ENCODE measurements at places on chromosomes 1 and 21.
A peak's percentile ranks its signal among the peaks of the same experiment; 100 is the strongest.

- no peak for DNase-seq
Measured at GRCh38 chr21:31500071-31500470, 156.0 kb upstream of the TIAM1 start.

DNA sequence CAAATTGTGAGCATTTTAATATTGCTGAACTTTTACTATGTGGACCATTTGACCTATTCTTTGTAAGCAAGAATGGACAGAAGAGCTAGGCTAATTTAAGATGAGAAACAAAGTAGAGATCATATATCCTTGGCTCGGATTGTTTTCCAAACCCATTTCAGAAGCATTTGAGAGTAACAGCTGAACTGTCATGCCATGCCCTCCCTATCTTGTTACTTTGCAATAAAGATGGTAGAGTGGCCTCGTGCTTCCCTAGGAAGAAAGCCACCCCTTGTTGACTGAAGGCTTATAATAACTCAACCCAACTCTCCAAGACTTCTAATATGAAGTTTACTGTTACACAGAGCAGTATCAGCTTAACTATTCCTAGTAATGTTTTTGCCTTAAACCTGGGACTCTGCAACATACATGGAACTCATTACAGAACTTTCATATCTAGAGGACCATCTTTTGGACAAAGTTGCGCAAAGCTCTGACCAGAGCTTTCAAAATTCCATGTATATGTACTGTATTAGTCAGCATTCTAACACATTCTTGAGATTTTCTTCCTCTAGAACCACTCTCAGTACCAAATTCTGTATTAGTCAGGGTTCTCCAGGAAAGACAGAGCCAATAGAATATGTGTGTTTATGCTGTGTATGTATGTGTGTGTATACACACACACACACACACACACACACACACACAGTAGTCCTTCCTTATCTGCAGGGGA, 68.7 kb downstream of the ADAMTS1 start:
- no peak for DNase-seq

DNA sequence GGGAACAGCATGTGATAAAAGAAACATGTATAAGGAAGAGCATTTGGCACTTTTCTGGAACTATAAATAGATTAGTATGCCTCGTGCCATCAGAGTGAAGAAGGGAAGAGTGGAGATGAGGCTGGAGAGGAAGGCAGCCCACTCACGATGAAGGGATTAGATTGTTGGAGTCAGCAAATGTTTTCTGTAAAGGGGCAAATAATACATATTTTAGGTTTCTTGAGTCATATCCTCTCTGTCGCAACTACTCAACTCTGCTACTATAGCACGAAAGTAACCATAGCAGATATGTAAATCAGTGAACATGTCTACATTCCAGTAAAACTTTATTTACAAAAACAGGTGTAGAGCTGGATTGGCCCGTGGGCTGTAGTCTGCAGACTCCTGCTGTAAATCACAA, 147.8 kb downstream of the TENT5C start:
- DNase-seq = no peak

GRCh38 chr1:167544447-167545093, 9.0 kb downstream of the CREG1 start:
- DNase-seq = no peak

DNA sequence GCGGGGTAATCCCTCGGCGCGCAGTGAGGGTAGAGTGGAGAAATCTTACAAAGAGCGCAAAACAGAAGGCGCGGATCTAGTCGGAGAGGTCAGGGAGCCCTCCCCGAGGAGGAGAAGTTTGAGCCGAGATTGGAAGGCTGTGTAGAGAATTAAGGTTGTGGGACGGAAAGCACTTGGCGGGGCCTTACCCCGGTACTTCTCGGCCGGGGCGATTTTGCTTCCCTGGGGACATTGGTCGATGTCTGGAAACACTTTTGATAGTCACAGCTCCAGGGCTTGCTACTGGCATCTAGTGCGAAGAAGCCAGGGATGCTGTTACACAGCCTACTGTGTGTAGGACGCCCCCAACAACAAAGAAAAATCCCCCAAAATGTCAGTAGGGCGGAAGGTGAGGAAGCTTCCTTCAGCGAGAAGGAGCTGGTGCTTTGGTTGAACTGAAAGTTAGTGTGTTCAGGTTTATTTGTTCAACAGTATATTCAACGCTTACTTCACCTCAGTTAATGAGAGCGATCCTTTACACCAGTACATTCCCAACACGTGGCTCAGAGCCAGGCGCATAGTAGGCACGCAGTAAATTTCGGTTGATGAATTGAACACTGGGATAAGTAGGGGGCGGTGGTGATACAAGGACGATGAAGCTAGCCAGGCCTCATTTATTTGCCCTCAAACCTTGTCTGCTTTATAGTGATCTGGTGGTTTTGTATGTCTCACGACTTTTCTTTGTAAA, 807 bp downstream of the CEP85 start:
- peak; percentile 17 for DNase-seq

DNA sequence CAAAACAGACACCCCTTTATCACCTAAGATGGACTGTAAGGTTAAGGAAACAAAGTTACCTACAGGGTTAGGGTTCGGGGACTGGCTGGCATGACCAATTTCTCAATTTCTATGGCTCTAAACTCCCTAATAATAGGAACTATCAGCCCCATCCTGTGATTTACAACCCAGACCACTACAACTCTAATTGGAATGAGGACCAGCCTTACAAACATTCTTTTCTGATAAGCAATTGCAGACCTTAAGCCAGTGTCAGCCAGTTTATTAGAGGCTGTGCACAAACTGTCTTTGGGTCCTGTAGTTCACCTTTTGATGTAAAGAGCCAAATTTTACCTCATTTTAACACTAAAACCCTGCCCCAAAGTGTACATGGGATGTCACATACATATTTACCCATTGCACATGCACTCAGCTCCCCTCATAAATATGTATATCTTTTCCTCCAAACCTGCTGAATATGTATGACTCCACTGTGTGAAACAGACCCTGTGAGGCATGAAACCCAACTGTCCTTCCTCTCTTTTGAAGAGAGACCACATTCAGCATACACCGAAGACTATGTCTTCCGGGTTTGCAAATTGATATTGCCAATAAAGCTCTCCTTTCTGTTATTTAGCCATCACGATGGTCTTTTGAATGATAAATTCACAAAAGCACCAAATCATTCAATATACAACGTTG, 7.3 kb upstream of the APP start:
- no peak for DNase-seq

DNA sequence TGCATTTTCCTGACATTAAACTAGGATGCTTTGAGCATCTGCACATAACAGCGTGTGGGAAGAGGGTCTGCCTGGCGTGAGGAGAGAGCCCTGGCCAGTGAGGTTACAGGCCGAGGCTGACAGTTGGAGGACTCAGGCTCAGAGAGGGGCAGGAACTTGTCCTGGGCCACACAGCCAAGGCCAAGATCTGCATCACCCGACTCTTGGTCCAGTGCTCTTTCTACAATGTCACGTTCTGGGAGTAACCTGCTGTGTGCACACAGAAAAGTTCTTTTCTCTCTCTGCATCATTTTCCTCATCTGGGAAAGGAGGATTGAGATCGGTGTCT, 42.8 kb upstream of the RUNX3 start:
- DNase-seq = no peak

DNA sequence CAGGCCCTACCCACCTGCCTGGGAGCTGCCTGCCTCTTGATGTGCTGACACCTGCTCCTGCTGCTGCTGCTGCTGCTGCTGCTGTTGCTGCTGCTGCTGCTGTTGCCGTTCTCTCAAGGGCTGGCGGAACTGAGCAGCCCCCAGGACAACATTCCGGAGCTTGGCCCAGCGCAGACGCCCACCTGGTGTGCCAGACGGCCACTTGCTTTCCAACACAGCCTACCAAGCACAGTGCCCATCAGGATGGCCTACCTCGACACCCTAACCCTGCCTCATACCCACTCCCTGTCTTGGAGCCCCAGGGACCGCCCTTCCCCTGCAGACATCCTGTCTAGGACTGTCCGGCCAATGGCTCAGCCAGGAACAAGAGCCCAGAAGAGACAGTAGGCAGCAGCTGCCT, 11.8 kb downstream of the DENND4B start:
- DNase-seq = no peak

GRCh38 chr1:6596351-6596750, 6.3 kb downstream of the KLHL21 start:
- no peak for DNase-seq

- no peak for DNase-seq
Measured at GRCh38 chr1:209062863-209063262, 520.7 kb upstream of the CAMK1G start.

Data from SHP77 (cell line).